ENCODE measurements at places on chromosomes 12 and 14.

DNA sequence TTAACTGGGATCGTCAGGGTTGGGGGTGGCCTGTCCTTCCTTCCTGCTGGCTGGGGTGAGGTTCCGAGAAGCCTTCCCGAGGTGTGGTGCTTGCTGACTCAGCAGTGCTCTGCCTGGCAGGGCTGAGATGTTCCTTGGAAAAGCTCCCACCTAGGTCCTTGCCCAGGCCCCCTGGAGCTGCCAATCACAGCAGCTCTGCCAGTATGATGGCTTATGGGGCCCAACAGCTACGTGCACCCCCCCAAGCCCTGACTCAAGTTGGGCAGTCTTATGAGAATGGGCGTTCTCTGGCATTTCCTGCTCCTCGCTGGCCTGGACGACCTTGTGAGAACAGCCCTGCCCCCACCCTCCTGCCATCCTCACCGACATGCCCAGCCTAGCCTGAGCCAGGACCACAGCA lies 292.2 kb upstream of the CRY1 start:
- DNase-seq, result no peak

GRCh38 chr12:68119250-68119649 lies 40.3 kb downstream of the IFNG start:
- no peak for DNase-seq

DNA sequence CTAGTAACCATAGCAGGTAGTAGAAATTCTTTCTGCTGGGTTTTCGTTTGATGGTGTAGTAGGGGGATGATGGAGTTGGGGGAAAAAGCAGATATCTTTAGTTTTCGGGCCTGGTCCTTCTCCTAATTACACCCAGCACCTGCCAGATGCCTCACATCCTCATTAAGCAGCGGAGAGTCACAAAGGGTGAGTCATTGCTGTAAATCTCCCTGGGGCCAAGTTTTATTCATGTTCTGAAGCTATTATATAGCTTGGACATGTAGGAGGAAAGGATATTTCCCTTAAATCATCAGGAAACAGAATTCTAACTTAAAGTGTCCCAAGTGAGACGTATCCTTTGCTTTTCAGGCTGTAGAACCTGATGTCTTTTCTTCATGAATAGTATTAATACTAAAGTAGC lies 4.9 kb upstream of the NECAP1 start:
- DNase-seq, result no peak

GRCh38 chr14:28382444-28383190 lies 384.0 kb upstream of the FOXG1 start:
- no peak for DNase-seq

DNA sequence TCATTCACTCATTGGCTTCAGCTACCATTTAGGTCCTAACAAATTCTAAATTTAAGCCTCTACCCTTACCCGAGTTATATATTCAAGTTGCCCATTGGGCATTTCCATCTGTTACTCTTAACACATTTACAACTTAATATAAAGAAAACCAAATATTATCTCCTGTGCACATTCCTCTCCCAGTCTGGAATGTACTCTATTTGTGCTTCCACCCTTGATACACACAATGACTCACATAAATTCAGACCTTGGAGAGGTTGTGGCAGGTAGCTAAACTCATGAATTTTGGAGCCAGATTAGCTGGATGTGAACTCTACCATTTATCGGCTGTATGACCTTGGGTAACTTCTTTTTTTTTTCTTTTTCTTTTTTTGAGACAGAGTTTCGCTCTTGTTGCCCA lies 51.1 kb downstream of the BRMS1L start:
- DNase-seq, result no peak

DNA sequence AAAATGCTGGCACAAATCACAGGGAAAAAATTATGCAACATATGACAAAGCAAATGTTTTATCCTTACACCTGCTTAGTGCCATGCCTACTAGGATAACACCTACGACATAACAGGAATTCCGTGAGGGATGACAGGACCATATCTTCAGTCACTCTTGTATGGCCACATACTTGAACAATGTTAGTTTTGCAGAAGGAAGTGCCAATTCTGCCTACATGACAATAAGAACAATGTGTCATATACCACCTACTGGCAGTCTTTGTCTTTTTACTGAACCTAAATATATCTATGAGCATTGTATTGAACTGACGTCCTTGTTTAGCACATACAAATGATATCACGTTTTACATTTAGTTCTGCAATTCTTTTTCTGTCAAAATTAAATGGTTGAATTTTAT lies 234.0 kb downstream of the ADAMTS20 start:
- DNase-seq, result peak; percentile 13

- peak; percentile 54 for DNase-seq
These were observed 5.3 kb upstream of the HECTD1 start for GRCh38 chr14:31212893-31213292.

GRCh38 chr14:80212023-80212397 lies 706 bp upstream of the DIO2 start:
- DNase-seq, result peak; percentile 27

GRCh38 chr14:92282669-92283068 lies 40.3 kb upstream of the SLC24A4 start:
- DNase-seq, result no peak

GRCh38 chr14:102028733-102029132 lies 58.1 kb downstream of the HSP90AA1 start:
- DNase-seq, result no peak

- no peak for DNase-seq
These were observed 259.2 kb upstream of the NOVA1 start for GRCh38 chr14:26856876-26857518.

DNA sequence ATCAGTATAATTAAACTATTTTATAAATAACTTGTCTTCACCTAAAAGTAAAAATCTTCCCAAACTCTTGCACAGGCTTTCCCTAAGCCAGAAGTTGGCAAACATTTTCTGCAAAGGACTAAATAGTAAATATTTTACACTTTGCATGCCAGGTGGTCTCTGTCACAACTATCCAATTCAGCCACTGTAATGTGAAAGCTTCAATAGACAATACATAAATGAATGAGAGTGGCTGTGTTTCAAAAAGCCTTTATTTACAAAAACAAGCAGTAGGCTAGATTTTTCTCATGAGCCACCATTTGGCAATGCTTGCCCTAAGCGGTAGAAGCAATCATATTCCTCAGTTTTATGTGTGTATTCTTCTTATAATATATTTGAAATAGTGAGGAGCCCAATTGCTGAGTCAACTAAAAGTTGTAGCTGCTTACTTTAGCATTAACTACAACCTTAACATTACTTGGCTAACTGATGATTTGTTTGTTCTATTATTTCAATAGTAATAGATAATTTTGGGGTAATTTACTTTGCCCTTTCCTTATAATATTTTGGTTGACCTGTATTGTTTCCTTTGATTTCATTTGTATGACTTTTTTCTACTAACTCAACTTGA lies 236.0 kb upstream of the SYT1 start:
- DNase-seq, result no peak

DNA sequence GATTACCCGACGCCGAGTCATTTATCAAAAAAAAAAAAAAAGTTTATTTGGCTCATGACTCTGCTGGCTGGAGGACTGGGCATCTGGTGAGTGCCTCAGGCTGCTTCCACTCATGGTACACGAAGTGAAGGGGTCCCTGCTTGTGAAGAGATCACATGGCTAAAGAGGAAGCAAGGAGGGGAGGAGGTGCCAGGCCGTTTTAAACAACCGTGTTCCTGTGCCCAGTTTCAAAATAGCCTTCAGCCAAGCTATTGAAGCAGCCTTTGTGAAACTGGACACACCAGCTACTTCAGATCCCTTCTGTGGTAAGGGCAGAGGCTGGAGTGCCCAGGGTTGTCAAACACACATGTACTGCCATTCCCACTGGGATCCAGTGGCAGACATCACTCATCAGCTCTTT lies 7.6 kb downstream of the POP5 start:
- no peak for DNase-seq

DNA sequence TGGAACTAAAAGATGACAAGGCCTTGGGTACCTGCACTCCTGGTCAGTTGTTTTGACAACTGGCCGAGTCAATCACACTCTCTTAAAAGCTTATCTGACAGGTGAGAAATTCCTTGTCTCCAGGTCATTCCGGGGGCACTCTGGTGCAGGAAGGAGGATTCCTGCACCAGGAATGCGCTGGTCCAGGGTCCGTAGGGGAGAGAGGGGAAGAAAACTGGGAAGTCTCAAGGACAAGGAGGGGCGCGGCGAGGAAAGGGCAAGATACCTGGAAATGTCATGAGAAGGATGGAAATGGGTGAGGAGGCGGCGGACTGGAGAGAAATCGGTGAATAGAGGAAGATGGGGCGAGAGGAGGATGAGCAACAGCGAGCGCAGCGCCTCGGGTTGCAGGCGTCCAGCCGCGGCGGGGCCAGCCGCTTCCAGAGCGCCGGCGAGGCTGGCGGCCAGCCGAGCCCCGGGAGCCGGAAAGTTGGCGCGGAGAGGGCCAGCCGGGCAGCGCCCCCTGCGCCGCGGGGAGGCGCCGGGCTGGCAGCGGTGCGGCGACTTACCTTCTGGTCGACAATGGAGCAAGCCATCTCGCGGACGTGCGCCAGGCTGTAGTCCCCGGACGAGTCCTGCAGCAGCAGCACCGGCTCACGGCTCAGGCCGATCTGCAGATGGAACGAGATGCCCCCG lies 809 bp downstream of the PRKD1 start:
- no peak for DNase-seq

DNA sequence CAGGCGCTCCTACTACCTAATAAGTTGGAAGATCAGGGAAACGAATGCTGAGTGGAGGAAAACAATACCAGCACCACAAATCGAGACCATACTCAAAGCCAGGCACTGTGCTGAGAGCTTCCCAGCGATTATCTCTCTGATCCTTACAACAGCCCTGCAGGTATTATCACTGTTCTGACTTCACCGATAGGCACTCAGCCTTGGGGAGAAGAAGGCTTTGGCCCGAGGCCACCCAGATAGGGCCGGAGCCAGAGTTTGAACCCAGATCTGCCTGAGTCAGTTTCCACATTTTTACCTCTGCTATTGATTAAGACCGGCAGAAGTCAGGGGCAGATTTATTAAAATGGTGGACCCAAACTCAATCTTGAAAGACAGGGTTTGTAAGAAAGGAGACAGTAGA lies 4.9 kb downstream of the SVOP start:
- no peak for DNase-seq

DNA sequence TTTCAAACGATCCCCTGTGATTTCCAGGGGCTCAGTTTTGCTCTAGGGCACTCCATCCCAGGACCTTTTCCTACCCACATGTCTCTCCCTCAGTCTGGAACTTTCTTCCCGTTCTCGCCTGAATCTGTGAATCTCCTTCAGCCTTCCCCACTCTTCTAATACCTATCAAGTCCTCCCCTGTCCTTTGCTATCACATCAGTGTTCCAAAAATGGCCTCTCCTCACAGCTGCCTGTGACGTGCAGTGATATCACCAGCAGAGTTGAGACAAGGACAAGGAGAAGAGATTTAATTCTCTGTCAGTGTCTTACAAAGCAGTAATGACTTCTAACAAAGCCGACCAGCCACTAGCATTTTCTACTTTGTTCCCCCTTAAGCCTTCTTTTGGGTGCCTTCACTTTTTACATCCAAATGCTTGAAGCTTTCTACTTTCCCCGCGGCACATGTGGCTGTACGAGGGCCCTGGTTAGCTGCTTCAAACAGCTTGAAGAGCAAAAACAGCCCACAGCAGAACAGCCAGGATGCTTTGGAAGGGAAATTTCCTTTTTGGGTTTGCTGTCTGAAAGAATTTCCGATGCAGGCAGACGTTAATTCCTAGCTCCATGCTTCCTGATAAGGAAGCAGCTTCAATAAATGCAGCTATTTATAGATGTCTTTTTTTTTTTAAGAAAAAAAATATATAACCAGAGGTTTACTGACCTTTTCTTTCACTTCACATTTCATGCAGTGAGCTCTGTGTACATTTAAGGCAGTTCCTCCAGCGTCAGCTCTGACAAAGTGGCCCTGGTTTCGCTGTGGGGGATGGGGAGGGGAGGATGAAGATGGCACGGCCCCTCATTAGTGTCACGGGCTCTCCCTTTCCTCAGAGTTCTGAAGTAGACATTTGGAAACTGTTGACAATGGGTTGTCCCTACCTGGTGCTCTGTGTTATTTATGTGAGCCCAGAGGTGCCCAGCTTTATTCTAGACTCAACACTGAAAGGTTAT lies 109.3 kb downstream of the ETV6 start:
- peak; percentile 61 for DNase-seq

DNA sequence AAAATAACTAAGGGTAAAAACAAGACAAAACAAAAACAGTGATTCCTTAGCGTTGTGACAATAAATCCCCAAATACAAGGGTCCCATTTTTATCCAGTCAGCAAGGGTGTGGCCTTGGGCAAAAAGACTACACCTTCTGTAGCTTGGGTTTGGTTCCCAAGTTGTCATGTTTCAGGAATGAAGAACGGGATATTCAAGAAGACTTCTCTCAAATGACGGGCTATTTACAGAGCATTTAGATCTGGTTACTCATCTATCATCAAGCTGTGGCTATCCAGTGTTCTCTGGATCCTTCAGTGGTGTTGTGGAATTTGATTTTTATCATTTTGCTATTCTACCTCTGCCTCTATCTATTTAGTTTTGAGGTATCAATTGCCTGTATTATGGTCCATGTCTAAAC lies 219.7 kb downstream of the SLC25A21 start:
- DNase-seq, result no peak

DNA sequence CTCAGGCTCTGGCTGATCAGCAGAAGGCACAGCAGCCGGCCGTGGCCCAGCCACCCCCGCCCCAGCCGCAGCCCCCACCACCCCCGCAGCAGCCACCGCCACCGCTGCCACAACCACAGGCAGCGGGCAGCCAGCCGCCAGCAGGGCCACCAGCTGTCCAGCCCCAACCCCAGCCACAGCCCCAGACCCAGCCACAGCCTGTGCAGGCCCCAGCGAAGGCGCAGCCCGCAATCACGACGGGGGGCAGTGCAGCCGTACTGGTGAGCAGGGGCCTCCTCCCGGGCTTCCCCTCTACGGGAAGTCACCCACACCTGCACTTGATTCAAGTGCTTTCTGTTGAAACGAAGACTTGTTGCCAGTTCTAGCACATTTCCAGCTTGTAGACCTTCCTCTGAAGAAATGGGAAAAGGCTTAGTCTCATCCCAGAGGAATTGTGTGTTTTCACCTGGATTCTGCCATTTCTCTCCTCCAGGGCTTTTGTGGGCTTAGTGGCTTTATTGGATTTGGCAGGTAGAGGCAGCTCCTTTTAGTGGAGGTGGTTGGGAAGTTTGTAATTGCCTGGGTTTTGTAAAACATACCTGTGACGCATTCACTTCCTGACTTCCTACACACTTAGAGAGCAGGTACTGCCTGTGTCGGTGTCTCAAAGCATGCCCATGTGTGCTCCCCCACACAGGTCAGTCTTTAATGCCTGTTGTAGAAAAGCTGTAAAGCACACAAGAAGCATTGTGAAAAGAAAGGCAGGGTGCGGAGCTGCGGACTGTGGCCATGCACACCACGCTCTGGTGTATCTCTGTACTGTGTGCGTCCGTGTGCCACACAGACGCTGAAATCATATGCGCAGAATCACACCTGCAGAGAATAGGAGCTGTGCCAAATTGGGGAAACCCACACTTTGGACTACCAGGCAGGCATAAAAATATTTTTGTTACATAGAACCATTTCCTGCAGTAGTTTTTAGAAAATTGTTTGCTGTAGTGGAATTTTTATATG lies 90.5 kb downstream of the DDX51 start:
- no peak for DNase-seq

All from inflammatory macrophage treated with lipopolysaccharide for 1 hour (primary cell).